ENCODE measurements at places on chromosomes 1 and 21.

- no peak for DNase-seq
Measured at GRCh38 chr1:56825436-56825835, 6.2 kb upstream of the FYB2 start.

- DNase-seq: no peak
Measured at GRCh38 chr1:173573596-173573995, 29.3 kb downstream of the SLC9C2 start.

GRCh38 chr1:85125891-85126290 is 74.9 kb downstream of the SYDE2 start:
- no peak for DNase-seq

- DNase-seq: no peak
Measured at GRCh38 chr1:31934706-31935629, 3.2 kb downstream of the PTP4A2 start.

GRCh38 chr1:236284291-236284721 is 2.5 kb upstream of the ERO1B start:
- DNase-seq: no peak

DNA sequence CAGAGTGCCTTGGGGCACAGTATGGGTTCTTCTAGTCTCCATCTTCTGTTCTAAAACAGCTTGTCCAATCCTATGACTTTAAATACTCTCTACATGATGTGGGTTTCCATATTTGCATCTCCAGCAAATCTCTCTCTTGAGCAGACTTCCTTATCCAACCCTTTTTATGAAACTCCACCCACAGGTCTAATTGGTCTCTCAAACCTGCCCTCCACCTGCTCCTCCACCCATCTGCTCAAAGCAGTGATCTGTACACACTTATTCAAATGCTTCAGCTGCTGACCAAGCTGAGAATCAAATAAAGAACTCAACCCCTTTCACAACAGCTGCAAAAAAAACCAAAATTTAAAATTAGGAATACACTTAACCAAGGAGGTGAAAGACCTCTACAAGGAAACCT is 11.5 kb downstream of the MCOLN2 start:
- no peak for DNase-seq

- DNase-seq: no peak
Measured at GRCh38 chr1:183609759-183610452, 19.6 kb upstream of the NCF2 start.
